ENCODE measurements at places on chromosomes 2 and 18.

DNA sequence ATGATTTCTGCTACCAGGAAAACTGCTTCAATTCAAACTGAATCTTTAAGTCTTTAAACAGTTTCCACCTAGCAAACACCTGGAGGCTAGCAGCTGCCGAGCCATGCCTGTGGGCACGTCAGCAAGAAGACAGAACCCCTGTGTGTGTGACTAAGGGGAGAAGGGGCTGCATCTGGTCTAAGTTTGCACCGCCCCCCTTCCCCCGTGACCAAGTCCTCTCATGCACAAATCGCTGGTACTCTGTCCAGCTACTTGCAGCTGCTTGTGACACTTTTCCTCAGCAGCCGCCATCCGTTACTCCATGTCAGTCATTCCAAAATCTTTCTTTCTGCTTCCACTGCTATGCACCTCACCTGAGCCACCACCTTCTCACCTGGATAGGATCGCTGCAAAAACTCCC, 355.0 kb downstream of the SS18 start:
- no peak for DNase-seq

DNA sequence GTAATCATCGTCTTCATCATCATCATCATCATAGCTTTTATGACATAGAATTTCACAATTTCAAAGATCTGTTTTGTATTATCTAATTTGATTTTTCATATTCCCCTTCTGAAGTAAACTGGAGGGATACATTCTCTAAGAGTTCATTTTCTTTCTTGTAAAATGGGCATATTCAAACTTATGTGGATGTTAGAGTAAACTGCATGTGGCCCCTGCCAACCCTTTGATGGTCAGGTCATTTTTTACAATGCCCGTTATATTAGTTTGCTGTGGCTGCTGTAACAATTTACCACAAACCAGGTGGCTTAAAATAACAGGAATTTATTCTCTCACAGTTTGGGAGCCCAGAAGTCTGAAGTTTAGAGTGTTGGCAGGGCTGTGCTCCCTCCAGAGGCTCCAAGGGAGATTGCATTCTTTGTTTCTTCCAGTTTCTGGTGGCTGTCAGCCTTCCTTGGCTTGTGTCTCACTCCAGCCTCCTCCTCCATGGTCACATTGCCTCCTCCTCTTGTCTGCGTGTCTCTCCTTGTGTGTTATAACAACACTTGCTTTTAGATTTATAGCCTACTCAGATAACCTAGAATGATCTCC, 127.5 kb upstream of the MMADHC start:
- no peak for DNase-seq

DNA sequence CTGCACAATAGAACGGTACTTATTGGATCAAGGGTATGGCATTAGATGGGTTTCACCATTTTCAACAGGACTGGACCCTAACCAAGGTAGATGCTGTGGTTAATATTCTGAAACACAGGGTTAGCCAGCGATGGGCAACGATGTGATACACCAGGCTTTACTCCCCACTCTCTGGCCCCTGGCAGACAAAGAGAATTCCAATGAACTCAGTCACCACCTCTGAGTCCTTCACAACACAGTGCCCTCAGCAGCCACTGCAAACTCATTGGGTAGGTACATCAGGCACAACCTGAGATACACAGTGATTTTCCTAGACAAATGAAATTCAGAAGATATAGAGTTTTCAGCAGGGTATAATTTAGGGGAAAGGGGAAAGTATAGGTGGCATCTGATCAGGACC, 634.5 kb downstream of the ZEB2 start:
- no peak for DNase-seq

- DNase-seq: no peak
Observed at GRCh38 chr2:74255660-74256213, 57.3 kb downstream of the MTHFD2 start.

- DNase-seq: no peak
Observed at GRCh38 chr2:210199854-210200253, 25.4 kb downstream of the ACADL start.

DNA sequence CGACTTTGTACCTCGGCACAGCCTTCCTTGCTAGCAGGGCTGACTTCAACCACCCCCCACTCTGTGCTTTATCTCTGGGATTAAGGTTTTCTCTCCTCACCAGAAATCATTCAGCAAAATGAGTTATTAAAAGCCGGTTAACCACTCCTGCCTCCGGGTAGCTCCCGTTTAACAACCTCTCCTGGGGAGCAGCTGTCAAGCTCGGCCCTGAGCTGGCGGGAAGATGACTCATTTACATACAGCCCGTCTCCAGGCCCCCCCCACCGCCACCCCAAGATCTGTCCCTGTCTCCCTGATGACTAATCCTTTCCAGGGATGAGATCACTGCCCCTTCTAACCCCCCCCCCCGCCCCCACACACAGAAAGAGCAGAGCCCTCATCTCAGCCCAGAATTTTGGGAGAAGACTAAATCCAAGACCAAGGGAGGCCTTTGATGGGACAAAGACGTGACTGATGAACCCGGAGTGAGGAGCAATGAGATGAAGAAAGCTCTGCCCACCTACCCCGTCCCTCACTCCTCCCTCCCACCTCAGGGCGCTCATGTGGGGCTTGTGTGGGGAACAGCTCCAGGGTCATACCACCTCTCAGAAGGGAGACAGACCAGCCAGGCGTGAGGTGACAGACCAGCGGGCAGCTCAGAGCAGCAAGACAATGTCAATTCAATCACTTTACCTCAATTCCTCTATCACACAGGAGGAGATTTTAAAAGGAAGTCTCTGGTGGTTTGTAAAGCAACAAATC, 131.4 kb downstream of the MSH2 start:
- peak; percentile 55 for DNase-seq

- no peak for DNase-seq
Observed at GRCh38 chr2:183070942-183071844, 7.4 kb upstream of the DUSP19 start.

DNA sequence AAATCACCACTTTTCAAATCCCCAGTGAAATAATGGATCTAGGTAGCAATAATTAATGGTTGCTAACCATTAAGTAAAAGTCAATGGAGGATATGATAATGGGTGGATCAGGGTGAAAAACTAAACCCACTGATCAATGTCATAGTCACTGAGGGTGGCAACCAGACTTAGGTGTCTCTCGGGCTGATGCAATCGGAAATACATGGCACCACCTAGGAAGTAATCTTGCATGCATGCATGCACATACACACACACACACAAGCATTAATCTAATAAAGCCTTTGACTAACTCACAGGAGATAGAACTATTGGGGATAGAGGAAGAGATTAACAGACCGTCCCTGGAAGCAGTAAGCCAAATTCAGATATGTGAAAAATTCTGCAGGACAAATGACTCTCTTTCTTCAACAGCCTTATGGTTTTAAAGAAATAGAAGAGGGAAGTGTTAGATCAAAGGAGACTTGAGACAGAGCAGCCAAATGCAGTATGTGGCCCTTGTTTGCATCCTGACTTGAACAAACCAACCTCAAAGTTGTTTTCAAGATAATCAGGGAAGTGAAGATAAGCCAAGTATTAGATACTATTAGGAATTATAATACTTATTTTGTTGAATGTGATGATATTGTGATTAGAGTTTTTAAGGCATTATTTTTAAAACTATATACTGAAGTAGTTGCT, 186.0 kb upstream of the RMP24 start:
- no peak for DNase-seq

GRCh38 chr2:155218292-155218924, 519.9 kb downstream of the KCNJ3 start:
- no peak for DNase-seq

DNA sequence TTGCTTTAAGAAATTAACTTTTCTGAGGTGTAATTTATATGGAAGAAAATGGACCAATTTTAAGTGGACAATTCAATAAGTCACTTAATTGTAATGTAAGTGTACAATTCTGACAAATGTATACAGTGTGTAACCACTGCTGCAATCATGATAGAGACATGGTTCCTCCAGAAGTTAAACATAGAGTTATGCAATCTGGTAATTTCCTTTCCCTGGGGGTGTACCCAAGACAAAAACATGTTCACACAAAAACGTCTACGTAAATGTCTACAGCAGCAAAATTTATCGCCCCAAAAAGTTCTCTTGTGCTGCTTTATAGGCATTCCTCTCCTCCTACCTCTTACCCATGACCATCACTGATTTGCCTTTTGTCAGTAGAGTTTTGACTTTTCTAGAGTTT, 141.5 kb downstream of the AQP4 start:
- DNase-seq: no peak

DNA sequence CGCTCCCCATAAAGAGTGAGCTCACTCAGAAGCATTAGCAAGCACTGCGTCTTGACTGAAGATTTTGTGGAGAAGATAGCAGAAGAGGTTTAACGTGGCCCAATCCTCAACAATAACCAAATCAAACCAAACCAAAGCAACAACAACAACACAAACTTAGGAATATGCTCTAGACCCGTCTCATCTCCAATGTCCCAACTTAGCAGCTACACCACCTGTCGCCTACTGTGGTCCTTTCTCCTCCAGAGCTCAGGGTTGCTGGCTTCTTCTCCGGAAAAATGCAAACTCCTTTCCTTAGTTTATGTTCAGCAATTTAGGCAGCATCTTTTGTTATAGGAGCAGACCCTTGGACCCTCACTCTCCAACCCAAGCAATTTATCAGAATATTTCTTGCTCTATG, 301.4 kb downstream of the ZNF521 start:
- no peak for DNase-seq

- no peak for DNase-seq
Observed at GRCh38 chr2:119808516-119809147, 48.9 kb downstream of the PTPN4 start.

DNA sequence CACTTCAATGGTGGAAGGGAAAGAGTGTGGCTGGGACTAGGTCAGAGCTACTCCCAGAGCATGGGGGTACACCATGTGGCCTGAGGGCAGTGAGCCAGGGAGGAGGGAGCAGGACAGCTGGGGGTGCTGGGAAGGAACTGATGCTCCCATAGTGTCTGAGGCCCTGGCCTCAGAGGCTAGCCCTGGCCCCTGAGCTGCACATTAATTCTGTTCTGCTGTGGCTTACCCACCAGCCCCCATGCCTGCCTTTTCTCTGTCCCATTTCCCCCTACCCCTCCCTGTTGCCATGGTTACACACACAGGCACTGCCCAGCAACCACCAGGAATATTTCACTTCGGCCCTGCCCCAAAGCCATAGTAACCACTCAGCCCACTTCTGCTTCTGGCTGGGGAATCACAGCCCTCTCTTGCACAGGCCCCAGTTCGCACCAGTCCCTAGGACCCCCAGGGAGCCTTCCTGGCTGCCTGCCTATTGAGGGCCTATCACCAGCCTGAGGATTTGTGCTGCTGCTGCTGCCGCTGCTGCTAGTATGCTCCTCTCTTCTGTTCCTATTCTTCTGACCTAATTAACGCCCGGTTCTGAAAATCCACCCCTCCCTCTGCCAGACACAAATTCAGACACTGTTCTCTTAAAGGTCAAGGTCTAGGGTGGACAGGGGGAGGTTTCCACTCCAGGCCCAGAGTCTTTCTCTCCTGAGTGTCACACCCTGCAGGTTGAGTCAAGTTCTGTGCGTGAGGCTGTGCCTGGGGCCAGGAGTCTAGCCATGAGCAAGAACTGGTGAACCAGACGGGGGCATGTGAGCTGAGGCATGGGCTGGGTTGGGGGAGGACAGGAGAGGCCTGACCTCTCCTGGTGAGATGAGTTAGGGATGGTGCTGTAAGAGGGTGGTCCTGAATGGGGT, 87.1 kb upstream of the MCFD2 start:
- no peak for DNase-seq

- no peak for DNase-seq
Observed at GRCh38 chr2:68739595-68740399, 5.2 kb downstream of the ARHGAP25 start.

DNA sequence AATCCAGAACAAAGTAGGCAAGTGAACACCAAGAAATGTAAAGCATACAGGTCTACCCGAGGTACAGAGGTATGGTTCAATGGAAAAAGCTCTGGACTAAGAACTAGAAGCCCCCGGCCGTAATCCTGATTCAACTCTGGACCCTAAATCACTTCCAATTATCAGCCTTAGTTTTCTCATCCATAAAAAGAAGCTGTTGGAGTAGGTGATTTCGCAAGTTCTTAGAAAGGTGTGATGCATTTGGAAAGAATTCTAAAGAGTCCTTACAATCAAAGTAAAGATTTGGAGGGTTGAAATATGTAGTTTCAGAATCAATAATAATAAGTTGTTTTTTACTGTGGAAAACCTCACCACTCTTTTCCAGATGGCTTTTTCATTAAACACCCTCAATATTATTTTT, 622.1 kb upstream of the ID2 start:
- DNase-seq: no peak

GRCh38 chr2:168550670-168551069, 94.6 kb downstream of the CERS6 start:
- DNase-seq: no peak

DNA sequence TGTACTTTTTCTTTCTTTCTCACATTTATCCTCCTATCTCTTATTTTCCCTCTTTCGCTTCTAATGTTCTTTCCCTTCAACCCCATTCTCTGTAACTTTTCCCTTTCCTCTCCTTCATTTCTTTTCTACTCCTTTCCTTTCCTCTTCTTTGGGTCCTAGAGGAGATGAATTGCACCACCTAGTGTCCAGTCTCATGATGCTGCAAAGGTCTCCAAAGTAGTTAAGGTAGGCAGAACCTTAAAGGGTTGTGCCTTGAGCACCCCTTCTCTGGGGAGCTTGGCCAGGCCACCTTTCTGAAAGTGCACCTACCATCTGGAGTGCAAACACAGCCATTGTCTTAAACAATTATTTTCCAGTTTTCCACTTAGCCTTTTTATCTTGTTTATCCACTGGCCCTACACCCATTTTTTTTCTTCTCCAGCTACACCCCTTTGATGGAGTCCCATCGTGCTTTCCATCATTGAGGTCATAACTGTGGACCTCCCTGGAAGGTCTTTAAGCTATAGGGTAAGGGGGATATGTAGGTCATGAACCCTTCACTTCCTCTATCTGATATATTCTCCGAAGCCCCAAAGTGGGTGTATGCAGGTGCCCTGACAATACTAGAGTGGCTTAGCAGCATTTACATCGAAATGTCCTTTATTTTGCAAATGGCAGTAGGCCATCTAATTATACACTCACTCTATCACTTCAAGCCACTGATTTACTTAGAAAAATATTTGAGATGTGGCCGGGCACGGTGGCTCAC, 155.9 kb downstream of the ESCO1 start:
- peak; percentile 2 for DNase-seq

DNA sequence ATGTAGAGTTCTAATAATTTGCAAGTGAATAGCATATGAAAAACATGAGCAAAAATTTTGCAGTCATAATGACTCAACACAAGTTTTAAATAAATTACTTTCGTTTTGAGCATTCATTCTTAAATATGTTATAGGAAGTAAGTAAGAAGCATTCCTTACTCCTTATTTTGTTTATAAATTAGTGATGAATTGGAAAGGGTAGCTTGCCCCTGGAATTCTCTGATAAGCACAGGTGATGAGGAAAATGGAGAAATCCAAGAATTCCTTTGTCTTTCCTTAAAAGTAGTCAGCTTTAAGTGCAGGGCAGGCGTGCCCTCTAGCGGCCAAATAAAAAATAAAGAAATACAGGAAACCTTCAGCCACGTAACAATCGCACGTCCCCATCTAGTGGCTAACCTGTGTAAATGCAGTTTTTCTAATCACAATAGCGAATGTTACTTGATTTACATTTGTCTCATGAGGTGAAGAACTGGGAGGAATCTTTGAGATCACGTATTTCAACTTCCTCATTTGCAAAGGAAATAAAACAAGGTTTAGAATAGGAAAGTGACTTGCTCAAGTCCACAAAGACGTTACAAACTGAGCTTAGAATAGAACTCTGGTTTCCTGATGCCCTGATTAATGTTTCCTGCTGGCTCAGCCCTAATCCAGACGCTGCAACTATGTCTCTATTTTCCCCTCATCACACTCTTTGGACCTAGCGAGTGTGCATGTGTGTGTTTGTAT, 47.2 kb upstream of the ZNG1B start:
- DNase-seq: peak; percentile 68

- no peak for DNase-seq
Observed at GRCh38 chr2:96240341-96241038, 25.3 kb downstream of the TMEM127 start.

GRCh38 chr18:49249521-49249920, 210.9 kb downstream of the DYM start:
- DNase-seq: no peak

All from AG04450 (cell line).